ENCODE measurements at places on chromosomes 4 and X.

DNA sequence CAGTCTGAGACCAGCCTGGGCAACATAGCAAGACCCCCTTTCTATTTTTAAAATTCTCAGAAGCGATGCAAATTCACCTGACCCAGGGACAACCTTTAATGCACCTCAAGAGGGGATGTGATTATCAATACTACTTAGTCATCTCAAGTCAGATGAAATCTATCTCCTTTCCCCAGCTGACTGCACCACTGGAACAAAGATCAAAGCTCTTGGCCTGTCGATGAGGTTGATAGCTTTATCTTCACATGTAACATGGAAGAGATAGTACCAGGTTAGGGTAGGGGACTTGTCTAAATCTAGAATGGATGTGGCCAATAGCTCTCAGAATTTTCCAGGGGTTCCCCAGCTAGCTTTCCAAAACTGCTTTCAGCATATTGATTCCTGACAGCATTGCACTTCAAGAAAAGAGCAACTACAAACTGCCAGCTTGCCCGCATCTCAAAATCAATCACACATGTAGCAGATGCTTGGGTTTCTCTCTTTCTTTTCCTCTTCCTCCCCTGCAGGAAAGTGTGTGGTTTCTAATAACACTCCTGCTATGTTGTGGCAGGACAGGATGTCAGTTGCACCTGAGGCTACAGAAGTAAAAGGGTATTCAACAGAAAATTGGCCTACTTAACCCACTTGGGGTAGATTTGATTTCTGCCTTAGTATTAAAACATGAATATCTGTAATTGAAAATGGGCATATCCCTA, 12.2 kb upstream of the TMEM164 start:
- no peak for DNase-seq

GRCh38 chr4:2852481-2852921, 8.9 kb downstream of the ADD1 start:
- no peak for DNase-seq

GRCh38 chrX:70969635-70970481, 39.0 kb upstream of the SLC7A3 start:
- no peak for DNase-seq

DNA sequence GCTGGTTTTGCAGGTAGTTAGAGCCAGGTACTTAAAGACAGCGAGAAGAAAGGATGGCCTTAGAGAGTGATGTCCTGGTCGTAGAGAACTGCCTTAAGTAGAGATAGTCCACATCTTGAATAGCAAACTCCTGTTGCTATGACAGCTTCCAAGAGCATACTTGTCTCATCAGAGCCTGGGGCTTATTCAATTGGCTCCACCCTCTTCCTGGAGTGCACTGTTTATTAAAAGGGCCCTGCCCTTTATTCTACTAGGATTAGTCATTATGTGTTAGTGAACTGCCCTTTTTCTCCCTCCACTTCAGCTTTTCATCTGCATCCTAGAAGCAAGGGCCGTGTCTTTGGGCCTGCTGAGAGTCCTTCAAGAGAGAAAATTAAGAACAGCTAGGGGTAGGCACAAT, 94.5 kb upstream of the EOLA2 start:
- DNase-seq = no peak

- DNase-seq = no peak
These were observed 671.7 kb upstream of the NR3C2 start for GRCh38 chr4:149113804-149114430.

GRCh38 chr4:36207831-36208520, 36.3 kb downstream of the ARAP2 start:
- no peak for DNase-seq

DNA sequence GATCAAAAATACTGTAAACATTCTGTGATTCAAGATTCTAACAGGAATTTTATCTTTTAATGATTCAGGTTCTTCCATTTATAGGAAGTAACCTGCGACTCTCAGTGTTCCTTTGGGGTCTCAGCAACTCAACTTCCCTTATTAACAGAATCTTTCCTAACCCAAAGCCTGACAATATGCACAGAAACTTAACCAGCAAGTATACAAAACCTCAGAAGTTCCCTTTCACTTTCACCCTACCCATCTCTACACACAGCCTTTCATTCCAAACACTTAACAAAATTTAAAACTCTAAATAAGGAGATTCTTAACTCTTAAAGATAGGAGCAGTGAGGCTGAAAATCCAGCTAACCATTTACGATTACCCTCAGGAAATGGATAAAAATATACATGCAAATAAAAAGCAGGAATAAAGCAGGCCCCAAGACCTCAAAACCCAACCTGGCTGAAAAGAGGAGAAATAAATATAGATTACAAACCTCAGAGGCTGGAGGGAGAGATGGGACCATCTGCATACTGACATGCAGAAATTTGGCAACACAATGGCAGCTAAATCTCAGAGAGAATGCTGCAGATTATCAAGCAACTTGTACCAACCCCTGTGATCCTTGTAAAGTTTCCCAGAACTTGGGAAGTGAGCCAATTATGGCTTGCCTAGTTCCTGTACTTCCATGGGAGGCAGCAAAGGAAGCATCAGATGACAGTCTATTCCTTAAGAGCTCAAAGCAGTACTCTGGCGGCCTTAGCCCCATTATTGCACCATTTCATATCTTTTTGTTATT, 101.0 kb downstream of the ATP11C start:
- DNase-seq = no peak

DNA sequence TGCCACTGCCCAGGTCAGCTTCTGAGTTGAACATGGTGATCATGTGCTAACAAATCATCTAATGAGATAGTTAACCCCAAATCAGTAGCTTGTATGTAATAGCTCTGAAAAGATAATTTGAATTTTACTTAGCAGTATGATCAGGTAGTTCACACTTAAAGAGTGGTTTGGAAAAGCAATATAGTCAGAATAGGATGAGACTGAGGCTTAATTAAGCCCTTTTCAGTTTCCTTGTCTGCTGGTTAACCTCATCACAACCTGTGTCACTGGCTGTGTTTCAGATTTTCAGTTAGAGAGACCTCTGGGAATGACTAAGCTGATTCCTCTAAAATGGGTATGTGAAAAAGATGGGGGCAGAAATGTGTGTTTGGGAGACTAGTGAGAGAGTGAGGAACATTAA, 38.1 kb downstream of the GPR174 start:
- no peak for DNase-seq

- DNase-seq = no peak
These were observed 19.6 kb downstream of the MGST2 start for GRCh38 chr4:139685180-139685579.

GRCh38 chr4:183318656-183319055, 1.4 kb downstream of the CLDN22 start:
- DNase-seq = no peak

- DNase-seq = no peak
These were observed 14.0 kb downstream of the DIPK2B start for GRCh38 chrX:45186643-45187026.

DNA sequence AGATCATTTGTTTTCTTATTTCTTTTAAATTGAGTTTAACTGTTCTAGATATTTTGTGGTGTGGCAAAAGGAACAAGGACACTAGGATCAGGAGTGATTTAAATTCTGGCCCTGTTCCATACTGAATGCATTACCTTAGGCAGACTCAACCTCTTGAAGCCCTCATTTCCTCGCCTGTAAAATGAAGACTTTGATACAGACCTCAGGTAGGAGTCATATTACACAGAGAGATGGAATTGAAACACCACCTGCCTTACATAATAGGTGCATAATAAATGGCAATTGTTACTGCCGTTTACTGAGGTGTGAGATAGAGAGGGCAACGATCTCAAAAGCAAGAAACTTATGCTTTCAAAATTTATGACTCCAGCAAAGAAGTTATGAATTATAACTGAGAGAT, 28.2 kb upstream of the RASSF6 start:
- no peak for DNase-seq

GRCh38 chrX:44951572-44952067, 78.6 kb downstream of the KDM6A start:
- no peak for DNase-seq

GRCh38 chrX:79466636-79467035, 99.5 kb upstream of the ITM2A start:
- no peak for DNase-seq

GRCh38 chrX:48083212-48083611, 11.8 kb upstream of the ZNF630 start:
- DNase-seq = no peak

DNA sequence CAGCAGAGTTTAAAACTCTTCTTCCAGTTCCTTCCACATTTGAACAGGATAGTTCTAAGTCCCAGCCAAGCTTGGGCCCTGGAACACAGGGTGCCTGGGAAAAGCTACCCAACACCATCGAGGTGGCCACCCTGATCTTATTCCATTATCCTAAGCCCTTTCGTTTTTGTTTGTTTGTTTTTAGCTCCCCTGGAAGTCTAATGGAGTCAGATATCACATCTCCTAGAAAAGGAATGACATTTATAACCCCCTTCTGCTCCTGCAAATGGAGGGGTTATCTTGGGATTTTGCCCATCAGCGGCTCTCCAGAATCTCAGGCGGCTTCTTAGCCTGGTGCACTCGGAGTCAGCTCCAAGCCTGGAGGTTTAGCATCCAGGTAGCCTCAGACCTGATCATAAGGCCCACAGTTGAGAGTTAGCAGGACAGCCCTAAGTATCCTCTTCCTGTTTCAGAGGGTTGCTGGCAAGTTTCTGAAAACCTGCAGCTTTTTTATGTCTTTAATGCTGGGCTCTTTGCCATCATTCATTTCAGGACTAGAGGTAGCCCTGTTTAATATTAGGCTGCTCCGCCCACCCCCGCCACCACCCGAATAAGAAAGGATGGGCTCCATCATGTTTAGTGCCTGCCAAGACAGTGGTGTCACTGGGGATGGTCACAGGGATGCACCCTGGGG, 230.0 kb upstream of the LNX1 start:
- DNase-seq = no peak

DNA sequence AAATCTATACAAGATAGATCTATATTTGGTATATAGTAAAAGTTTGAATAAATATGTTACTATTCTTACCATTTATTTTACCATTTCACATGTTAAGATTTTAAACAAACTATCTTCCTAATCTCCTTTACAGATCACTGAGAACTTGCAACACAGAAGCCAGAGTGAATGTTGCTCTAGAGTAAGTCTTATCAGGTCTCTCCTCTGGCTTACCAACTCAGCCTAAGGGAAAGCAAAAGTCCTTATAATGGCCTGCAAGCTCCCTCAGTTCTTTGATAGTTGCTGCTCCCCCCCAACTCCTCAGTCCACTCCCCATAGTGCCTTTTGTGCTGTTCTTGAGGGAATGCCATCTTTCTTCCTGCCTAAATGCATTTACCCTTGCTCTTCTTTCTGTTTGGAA, 25.7 kb upstream of the SLC7A11 start:
- DNase-seq = no peak

DNA sequence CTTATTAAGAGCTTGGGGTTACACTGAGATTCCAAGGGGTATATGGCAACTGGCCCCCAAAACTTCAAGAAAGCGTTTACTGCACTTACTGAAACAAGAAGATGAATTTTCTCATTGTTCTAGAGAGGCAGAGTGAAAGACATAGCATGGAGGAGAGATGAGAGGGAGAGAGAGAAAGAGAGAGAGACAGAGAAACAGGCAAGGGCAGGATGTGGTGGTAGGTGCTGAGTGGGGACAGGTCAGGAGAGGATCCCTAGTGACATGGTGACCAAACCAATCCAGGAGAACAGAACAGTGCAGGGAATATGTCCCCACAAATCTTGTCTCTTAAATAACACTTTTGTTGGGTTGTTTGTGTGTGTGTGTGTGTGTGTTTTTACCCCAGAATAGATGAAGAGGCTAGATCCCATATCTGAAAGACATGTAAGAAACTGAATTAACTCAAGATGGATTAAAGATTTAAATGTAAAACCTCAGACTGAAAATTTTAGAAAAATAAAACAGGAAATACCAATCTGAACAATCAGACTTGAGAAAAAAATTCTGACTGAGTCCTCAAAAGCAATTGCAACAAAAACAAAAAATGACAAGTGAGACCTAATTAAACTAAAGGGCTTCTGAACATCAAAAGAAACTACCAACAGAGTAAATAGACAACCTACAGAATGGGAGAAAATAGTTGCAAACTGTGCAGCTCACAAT, 202.2 kb downstream of the QDPR start:
- no peak for DNase-seq

- no peak for DNase-seq
These were observed 44.9 kb downstream of the GPM6A start for GRCh38 chr4:175767150-175767549.

DNA sequence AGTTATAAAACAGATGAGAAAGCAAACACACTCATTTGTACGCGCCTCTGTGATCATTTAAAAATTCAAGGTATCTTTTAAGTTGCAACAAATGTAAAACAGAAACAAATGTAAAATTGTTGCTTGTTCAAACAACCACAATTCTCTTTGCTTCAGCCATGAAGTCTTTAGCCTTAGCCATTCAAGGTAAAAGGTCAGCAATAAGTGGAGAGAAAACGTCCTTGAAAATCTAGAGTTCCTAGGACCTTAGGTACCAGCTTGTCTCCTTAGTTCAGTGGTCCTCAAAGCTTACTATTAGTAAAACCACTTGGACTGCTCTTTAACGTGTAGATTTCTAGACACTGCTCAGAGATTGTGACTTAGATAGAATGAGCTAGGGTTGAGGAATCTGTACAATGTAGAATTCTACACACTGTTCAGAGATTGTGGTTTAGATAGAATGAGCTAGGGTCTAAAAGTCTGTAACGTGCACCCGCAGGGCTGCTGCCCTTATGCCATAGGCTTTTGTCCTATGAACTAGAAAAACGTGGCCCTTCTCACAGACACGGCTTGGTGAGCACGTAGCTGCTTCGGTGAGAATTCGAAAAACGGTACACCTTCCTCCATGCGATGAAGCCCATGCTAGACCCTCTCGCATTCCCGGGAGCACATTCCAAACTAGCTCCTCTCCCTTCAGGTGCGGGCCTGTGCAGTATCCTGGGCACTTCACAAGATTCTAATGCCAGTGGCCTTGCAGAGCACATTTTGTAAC, 1.7 kb downstream of the PLAC8 start:
- no peak for DNase-seq

GRCh38 chrX:40570346-40571093, 10.2 kb upstream of the ATP6AP2 start:
- DNase-seq = no peak

DNA sequence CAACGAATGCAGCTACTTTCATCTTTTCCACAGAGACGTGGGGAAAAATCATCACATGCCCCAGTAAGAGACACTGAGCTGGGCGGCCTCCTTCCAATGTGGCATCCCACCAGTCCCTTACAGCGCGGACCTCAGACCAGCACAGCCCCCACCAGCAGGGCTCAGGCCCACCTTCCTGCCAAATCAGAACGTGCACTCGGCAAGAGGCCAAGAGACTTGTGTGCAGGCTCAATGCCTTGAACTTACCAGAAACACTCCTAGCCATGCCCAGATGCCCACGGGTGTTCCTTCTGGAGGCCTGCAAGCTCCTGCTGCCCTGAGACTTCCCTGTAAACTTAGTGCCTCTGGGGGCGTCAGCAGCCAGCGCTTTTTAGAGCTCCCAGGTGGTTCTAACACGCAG, 31.2 kb downstream of the WDR1 start:
- no peak for DNase-seq

- DNase-seq = no peak
These were observed 311.0 kb downstream of the CENPC start for GRCh38 chr4:67234296-67234695.

GRCh38 chr4:118732591-118733330, 47.6 kb downstream of the METTL14 start:
- no peak for DNase-seq

All from lower leg skin (tissue), 4 donors.